ENCODE measurements at places on chromosomes 11 and 22.

GRCh38 chr11:35337136-35337913 is 82.0 kb downstream of the SLC1A2 start:
- peak; percentile 85 for DNase-seq

GRCh38 chr11:16773981-16774935 is 35.8 kb downstream of the C11orf58 start:
- DNase-seq = no peak

- DNase-seq = no peak
Observed at GRCh38 chr11:130761560-130762220, 154.6 kb downstream of the SNX19 start.

DNA sequence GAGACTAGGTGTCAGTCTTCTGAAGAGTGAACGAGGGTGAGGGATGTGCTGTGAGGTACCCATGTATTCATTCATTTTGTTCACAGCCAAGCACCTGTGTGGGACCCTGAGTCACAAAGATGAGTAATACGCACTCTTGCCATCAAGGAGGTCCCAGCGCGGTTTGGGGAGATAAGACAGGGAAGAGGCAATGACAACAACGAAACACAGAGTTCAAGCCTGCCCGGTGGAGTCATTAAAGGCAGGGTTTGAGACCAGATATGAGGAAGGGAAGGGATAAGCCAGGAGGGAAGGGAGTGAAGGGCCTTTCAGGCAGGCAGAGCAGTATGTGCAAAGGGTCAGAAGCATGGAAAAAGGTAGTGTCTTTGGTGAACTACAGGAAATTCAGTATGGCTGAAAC is 4.6 kb downstream of the DCHS1 start:
- DNase-seq = no peak

- no peak for DNase-seq
Observed at GRCh38 chr11:91707652-91708482, 516.8 kb upstream of the FAT3 start.

- DNase-seq = no peak
Observed at GRCh38 chr22:27064386-27064785, 407.0 kb downstream of the MIAT start.

- DNase-seq = no peak
Observed at GRCh38 chr11:101940901-101941520, 24.7 kb upstream of the ANGPTL5 start.

GRCh38 chr22:44366372-44367300 is 53.9 kb upstream of the SHISAL1 start:
- no peak for DNase-seq

DNA sequence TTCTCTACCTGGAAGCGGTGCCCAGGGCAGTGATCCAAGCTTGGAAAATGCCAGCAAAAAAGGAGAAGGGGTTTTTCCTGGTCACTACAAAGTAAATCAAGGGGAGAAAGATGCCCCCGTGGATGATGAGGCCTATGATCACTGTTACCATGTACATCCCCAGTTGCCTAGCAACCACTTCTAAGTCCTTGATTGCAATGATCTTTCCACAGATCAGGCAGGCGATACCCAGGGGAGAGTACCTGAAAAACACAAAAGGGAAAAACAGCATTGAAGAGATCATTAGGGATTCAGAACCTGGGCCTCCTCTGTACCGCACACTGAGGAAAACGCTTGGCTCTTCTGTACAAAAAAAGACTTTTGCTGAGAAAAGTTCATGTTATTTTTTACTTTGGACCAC is 127.1 kb downstream of the SLC1A2 start:
- no peak for DNase-seq

- no peak for DNase-seq
Observed at GRCh38 chr11:130071211-130071712, 1.6 kb downstream of the APLP2 start.

DNA sequence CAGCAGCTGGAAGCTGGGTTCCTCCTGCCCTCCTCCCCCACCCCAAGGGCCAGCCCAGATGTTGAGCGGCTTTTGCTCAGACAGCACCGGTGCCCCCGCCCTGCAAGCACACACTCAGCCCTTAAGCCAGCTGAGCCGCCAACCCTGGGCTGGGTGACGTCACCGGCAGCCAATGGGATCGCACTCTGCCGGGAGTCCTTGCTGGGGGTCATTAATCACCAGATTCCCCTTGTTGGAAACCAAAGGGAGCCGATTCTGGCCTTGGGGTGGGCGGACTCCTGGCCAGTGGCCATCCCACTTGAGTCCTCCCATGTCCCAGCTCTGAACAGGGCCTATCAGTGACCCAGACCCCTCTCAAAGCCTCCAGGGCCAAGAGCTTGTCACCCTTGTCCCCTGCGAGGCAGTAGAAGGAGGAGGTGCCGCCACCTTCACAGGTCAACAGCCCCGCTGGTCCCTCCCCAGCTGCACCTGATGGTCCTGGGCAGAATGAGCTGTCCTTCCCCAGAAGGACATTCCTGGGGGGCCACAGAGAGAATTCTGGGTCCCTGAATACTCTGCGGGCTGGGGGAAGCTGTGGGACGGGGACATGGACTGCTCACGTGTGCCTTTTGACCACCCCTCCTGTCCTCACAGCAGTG is 7.4 kb downstream of the DUSP8 start:
- peak; percentile 8 for DNase-seq

DNA sequence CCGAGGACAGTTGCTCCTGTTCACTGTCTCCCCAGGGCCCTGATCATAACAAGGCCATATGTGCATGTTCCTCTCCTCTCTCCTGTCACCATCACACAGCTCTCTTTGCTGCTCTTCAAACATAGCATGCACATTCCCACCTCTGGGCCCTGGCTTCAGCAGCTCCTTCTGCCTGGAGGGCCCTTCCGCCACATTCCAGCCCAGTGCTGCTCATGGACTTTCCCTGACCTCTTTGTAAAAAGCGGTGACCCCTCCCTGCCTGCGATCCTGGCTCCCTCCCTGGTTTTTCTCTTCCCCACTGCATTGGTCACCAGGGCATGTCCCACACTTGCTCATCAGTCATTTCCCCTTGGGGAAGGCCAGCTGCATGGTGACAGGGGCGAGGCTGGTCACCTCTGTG is 98.2 kb downstream of the MYO18B start:
- no peak for DNase-seq

DNA sequence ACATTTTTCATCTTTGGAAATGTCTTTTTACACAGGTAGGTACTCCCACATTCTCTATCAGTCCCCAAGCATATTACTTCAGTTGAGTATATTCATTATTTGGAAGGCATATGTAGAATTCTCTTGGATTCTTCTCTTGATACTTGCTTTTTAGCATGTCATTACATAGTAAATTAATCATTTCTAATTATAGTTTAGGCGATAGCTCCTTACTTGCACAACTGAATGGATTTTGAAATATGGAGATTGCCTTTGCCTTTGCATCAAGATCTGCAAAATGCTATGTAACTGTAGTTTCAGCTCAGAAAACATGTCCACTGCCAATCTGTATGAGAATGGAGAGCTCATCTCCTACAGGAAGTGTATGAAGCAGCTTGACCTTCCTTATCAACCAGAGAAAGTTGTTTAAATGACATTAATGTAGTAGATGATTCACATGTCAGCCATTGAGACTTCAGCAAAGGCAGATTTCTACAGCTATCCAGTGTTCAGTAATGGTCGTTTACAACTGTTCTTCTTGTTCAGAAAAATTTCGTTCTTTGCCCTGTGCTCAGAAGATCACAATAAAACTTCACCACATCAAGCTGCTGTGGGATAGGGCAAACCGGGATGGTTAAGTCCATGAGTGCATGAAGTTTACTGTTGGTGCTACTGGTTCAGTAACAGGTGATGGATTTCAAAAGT is 61.6 kb downstream of the PPP6R3 start:
- no peak for DNase-seq

- no peak for DNase-seq
Observed at GRCh38 chr11:30420233-30420787, 97.4 kb downstream of the ARL14EP start.

DNA sequence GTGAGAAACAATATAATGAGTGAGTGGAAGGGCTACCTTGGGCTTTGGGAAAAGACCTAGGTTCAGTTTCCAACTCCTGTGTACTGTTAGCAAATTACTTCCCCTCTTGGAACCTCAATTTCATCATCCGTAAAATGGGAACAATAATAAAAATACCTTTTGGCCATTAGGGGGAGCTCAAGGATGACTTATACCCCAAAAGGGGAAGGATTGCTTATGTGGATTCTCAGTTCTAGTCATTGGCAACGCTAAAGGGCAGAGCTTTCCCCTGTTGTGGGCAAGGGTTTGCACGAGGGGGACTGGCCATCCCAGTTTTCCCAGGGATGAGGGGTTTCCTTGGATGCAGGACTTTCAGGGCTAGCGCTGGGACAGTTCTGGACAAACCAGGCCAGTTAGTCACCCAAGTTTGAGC is 3.1 kb upstream of the COMMD9 start:
- DNase-seq = peak; percentile 19

DNA sequence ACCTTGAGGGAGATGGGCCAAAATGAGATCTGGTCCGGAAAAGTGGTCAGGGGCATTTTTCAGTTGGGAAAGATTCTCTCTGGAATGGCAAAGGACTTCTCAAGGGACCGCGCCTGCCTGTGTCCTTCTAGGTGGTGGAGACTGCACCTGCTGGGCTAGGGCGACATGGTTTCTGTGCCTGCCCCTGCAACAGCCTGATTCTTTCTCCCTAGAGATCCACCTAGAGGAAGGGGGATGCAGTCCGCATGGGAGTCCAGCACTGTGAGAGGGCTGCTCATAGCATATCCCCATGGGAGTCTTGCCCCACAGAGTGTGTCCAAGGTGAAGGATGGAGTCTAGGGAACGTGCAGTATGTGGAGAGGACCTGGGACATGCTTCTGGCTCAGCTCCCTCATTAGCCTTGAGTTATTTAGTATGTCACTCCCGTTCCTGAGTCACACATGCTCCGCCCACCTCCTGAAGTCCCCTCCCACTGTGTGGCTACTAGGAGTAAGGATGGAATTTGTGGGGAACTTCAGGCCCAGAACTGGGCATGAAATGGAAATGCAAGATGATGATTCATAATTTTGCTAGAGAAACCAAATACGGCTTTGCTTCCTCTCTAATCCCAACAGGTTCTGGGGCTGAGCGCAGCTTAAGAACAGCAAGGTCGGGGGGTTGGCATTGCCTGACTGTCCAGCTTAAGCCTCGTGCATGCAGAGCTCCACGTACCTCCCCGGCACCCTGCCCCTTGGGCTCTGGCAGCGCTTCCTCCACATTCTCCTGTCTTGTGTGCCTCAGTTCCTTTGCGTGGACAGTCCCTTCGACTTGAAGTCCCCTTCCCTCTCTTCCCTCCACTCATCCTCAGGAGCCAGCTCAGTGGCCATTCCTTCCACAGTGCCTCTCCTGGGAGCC is 35.0 kb downstream of the GRIK4 start:
- DNase-seq = peak; percentile 83

DNA sequence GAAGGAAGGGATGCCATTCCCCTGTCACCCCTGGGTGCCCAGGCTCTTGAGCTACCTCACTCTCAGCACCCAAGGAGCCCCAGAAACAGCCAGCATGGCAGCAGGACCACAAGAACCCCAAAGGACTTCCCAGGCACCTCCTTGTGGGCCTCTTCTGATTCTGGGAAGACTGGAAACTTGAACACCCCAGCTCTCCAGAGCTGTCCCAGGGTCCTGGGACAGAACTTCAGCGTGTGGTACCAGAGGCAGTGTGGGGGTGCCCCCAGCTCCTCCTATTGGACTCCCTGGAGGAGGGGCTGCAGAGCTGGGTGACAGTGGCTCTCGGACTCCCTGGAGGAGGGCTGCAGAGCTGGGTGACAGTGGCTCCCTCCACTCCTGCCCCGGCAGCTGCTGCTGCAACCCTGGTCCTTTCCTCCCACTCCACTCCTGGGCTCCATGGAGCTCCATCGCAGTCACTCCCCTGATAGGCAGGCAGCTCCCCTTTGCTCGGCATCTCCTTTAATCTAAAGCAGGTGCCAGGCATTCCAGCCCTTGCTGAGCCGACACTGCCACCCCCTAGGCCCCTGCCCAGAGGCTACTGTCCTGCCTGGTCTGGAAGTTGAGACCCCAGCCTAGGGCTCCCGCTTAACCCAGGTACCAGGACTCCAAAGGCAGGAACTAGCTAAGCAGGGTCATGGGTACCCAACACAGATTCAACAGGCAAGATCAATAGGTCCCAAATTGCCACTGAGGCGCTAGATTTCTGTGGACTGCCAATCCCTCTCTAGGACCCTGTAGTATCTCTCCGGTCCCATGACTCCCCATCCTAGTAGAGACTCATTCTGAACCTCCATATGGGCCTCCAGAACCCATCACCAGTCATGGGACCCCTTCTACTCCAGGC is 2.7 kb downstream of the BCL9L start:
- no peak for DNase-seq
